ENCODE measurements at places on chromosomes 3 and 15.

DNA sequence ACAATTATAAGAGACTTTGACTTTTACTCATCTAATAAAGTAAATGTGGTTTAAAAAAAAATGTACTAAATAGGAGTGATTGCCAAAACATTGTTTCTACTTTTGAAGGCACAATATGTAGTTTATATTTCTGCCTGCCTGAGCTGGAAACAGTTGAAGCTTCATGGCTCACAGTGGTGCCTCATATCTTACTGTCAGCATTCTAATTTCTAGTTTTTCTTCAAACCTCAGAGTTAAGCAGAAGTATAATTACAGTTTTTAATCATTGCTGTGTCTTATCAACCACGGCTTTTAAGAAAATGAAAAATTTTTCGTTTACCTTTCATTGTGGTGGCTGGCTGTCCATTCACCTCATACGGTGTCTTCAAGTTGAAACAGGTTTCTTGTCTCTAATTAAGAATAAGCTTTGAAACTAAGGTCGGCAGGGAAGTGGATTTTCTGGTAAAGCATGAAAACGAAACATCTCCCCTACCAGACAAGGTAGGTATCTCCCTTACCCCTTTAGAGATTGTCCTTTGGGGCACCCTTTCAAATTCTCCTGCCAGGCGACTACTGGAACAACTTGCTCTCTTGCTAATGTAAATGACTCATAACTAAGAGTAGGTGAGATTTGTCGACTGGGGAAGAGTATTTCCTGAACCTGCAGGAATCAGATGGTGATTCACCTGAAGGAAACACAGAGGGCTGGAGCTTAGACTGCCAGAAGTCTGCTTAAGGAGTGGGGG is at the start of gene GPR87:
TSS of gene GPR87 (minus strand) at position 554 of the 725 bp plus-strand sequence. CDS start 16,720 bp downstream, outside the sequence.
- DNase-seq: peak; percentile 69

DNA sequence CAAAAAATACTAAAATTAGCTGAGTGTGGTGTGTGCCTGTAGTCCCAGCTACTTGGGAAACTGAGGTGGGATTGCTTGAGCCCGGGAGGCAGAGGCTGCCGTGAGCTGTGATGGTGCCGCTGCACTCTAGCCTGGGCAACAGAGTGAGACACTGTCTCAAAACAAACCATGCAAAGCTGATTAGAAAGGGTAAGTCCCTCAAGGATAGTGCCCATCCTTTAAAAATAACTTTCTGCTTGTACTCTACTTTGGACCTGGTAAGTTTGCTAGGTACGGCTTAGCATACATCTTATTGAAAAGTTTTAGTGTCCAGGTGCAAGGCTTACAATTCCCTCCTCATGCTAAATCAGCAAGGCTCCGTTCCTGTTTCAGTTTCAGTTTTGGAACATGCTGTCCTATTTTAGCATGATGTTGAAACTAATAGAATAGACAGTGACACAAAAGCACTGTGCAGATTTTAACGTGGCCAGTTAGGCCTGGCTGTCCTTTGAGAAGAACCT is 21.4 kb downstream of the FEM1B start:
- peak; percentile 18 for DNase-seq

- no peak for DNase-seq
Observed at GRCh38 chr3:57978316-57978715, 29.9 kb upstream of the FLNB start.

DNA sequence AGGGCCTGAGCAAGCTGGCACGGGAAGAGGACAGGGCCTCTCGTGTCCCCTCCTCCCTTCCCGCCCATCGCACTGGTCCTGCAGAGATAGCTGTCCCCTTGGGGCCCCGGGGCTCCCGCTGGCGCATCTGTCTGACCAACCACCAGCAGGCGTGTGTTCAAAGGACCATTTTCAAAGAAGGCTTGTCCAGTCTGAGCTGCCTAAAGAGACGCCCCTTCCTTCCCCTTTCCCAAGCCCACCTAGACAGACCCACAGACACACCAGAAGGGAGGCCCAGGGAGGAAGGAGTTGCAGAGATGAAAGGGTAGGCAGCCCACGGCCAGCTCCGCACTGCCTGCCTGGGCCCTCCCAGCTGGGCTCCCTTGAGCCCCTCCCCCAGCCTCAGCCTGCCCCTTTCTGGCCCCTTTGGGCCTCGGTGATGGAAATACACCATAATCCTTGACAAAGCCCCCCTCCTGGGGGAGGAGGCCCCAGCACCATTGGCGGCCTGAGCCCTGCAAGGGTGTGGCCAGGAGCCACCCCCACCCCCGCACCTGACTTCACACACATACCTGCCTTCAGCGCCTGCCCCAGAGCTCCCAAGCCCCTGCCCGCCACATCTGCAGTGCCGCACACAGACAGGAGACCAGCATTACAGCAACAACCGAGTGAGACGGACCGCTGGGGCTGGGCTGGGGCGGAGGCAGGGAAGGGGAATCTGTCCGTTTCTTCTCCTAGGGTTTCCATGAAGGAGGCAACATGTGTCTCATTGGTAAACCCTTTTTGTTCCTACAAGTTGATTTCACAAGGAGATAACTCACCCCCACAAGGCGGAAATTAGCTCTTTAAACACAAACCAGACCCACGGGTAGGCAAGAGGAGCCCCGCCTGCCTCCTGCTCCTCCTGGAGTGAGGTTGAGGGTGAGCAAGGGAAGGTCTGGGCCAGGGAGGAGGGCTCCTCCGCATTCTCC is at the start of gene STRA6:
TSS of gene STRA6 (minus strand) at position 336 of the 950 bp plus-strand sequence. CDS start 520 bp downstream, outside the sequence.
- peak; percentile 94 for DNase-seq

DNA sequence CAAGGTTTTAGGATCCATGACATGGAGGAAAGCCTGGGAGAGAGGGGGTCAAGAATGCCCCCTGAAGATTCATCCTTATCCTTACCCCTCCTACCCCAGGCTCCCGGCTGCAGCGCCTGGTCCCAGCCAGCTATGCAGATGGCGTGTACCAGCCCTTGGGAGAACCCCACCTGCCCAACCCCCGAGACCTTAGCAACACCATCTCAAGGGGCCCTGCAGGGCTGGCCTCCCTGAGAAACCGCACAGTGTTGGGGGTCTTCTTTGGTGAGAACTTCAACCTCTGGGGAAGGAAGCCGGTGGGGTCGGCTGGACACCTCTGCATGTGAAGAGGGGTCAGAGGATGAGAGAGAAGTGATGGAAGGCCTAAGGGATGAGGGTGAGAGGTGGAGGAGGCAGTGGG is 4.3 kb downstream of the DUOX1 start:
- DNase-seq: no peak

- DNase-seq: no peak
Observed at GRCh38 chr15:82950295-82950694, 2.2 kb downstream of the HOMER2 start.

DNA sequence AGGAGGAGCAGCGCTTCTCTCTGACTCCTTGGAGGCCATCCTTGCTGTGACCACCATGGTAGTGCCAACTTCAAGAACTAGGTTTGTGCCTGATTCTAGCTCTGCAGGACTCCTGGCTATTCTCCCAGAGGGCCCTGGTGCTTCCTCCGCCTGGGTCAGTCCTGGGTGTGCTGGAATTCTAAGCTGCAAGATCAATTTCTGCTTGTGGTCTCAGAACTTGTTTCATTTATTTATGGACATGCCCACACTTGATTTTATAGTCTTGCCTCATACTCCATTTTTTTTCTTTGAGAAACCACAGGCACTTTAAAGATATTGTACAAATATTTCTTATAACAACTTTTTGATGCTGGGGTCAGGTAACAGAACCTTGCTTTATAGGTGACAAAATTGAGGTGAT is 87.6 kb downstream of the PDCD6IP start:
- peak; percentile 14 for DNase-seq

Measured in amniotic epithelial cell (primary cell).